ENCODE measurements at places on chromosomes 16 and 17.

DNA sequence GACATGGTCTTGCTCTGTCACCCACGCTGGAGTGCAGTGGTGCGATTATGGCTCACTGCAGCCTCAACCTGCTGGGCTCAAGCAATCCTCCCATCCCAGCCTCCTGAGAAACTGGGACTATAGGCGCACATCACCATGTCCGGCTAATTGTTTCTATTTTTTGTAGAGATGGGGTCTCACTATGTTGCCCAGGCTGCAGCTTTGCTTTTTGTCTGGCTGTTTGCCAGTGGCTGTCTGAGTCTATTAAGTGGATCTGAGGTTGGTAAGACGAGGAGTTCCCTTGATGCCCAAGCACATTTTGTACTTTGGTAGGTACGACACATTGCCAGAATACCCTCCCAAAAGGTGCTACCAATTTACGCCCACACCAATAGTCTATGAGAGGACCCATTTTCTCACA is 5.1 kb downstream of the TBX21 start:
- DNase-seq = no peak

DNA sequence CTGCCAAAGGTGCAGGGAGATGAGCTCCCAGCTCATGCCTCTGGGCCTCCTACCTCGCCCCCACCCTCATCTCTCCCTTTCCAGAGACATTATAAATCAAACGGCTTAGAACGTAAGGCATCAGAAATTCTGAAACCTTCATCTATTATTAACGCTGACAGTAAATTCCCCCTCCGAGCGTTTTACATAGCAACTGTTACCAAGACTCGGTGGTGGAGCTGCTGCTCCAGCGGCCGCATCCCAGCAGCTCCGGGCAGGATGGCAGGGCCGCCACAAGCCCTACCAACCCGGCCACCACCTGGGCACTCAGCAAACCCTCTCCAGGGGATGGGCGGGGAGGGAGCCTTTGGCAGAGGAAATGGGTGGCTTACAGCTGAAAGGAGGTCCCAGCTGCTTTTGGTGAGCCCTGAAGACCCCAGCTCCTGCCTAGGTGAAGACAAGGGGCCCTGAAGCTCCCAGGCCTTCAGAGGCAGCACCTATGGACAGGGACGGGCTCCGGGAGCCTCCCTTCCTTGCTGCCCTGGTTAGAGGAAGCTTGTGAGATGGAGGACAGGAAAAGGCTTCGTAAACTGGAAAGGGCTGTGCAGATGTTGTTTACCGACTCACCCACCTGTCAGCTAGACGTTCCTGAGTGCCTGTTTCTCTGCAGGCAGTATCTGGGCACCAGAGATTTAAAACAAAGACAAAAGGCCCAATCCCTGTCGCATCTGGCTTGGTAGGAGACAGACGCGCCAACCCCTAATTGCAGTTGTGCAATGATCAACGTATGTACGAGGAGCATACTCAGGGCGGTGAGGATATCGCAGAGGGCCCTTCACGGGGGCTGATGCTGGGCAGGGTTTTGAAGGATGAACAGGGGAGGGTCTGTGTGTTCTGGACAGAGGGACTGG is 76.9 kb downstream of the RAI1 start:
- no peak for DNase-seq

GRCh38 chr17:49111934-49112333 is 20.6 kb upstream of the B4GALNT2 start:
- DNase-seq = no peak

GRCh38 chr17:20191056-20191455 is 181.9 kb downstream of the SPECC1 start:
- DNase-seq = no peak

GRCh38 chr16:51057102-51057793 is 93.8 kb downstream of the SALL1 start:
- no peak for DNase-seq

DNA sequence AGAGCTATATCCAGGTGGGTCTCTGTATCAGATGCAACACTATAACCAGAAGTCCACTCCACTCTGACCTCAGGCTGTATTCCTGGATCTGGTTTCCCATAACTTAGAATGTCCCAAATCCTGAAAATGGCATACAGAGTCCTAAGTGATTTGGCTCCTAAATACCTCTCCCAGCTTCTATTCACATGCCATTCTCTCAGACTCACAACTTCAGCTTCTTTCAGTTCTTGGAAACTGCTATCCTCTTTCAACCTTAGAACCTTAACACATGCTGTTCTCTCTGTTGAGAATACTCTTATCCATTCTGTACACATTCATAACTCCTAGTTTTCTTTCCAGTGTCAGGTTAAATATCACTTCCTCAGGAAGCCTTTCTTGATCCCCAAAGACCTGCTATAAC is 132.0 kb downstream of the BRIP1 start:
- DNase-seq = no peak

GRCh38 chr17:17060001-17060922 is 18.0 kb downstream of the MPRIP start:
- no peak for DNase-seq

- DNase-seq = no peak
These were observed 10.3 kb downstream of the UBE2O start for GRCh38 chr17:76442341-76443338.

DNA sequence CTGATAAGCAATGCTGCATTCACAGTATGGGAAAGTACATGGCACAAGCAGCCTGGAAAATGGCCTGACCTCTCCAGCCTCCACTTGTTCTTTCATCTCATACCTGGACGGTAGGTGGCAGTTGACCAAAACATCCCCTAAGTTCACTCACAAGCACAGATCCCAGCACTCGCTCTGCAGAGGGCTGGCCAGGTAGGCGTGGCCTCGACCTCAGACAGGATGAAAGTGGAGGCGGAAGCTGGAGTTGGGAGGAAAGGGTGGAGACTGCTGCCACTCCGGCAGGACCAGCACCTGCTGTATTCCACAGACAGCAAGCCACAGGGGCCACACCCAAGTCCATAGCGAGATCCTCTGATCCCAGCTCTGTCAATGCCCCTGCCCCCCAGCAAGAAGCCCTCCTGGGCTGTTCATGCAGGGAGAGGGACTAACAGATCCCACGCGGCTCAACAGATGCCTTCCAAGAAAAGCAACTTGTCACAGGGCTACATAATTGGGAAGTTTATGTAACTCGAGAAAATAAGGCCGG is 31.3 kb downstream of the ZCCHC14 start:
- no peak for DNase-seq

GRCh38 chr16:17083628-17084027 is 387.1 kb downstream of the XYLT1 start:
- DNase-seq = no peak

GRCh38 chr17:38706505-38707216 is 1.6 kb downstream of the MLLT6 start:
- DNase-seq = no peak

DNA sequence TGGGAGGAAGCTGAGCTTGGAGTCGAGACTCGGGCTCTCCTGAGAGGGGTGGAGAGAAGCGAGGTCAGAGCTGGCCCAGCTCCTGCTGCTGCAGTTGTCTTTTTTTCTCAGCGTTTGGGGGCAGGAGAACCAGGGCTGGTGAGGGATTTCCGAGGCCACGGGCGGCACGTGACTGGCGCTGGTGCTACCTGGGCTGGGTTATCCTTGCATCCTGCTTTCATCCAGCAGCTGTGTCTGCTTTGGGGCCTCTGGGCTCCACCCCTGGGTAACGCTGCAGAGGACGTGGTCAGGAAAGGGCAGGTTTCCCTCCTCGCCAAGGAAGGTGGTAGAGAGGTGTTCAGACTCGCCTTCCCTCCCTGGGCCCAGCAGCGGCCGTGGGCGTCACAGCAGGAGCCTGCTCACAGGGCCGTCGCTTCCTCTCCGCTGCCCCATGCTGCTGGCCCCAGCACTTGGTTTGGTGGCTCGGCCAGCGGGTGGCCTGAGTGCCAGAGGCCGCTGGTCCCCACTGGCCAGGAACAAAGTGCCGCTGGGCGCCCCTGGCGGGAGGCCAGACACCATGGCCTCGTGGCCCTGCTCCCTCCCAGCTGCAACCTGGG is 22.5 kb downstream of the GSE1 start:
- no peak for DNase-seq

- DNase-seq = no peak
These were observed 14.3 kb downstream of the CCNF start for GRCh38 chr16:2443555-2443954.

- DNase-seq = no peak
These were observed 54.8 kb downstream of the GRB2 start for GRCh38 chr17:75350706-75351105.

DNA sequence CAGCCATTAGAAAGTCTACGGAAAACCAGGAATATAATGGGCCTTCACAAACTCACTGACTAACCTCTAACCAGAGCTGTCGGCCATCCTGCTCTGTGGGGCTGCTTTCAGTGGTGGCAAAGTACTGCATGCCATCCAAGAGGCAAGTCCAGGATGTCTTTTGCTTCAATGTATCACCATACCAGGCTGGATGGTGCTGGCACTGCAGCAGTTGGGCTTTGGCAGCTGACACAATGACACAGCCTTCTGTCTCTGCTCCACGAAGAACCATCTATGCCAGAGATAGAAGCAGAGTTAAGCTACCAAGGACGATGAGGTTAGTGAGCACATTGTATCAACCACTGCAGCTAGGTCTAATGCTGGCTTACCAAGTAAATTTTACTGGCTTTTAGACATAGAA is 9.7 kb upstream of the RSKR start:
- DNase-seq = no peak

DNA sequence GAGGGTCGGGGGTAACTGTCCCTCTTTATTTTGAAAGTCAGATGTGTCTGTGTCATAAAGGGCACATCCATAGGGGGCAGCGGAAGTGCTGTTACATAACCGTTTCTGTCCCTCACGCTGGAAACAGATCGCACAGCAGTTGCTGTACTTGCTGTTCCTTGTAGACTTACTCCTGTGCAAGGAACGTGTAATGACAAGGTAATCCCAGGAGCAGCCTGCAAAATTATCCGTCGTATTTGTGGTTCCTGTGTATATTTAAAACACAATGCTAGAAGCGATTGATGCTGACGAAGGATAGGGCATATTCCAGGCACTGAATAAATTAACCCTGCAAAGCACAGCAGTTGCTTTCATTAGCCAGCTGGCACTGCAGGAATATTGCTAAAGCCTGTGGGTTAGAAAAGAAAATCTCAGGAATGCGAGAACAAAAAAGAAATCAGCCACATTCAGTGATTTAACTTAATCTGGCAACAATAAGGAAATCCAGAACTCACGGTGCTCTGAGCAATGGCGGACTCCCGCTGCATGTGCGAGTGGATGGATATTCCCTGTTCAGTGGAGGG is 76.2 kb downstream of the SPECC1 start:
- no peak for DNase-seq

DNA sequence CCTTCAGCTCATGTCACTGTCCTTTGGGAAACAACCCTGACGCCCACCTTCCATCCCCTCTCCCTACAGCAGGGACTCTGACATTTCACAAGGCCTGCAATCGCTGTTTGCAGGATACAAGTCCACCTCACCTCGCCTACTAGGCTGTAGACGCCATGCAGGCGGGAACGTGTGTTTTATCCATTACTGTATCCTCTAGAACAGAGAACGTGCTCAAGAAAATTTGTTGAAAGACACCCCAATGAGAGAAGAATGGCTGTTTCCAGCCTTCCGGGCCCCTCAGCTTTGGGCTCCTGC is 1.5 kb upstream of the TTYH2 start:
- DNase-seq = no peak

- no peak for DNase-seq
These were observed 4.2 kb upstream of the C1QTNF8 start for GRCh38 chr16:1100084-1100800.

DNA sequence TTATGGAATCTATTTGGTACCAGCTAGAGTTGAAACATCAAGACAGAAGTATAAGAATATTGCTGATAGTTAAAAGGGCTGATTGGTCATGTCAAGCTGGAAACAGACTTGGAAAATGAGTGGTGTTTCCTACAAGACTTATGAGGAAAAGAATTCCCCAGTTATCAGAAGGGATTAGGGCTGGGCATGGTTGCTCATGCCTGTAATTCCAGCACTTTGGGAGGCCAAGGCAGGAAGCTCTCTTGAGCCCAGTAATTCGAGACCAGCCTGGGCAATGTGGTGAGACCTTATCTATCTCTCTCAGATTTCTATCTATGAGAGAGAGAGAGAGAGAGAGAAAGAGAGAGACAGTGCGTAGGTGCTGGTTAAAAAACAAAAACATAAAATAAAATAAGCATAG is 139.5 kb upstream of the PMFBP1 start:
- no peak for DNase-seq

DNA sequence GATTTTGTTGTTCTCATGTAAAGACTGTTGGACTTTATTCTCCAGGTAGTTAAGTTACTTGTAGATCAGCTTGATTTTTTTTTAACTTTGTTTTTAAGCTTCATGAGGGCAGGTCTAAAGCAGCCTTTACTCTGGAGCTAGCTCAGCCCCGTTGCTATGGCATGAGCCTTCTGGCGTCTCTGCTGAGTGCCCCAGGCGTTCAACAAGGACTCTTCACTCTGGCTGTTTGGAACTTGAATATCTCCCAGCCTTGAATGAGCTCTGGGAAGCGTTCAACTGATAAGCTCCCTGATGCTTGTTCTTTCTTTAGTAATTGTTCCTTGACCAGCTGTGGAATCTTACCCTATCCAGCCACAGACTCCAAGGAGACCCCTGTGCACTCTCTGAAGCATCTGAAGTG is 82.3 kb downstream of the GNAO1 start:
- no peak for DNase-seq
